CD8-positive, alpha-beta T cell (primary cell): ENCODE measurements at places on chromosomes 7 and 10.

DNA sequence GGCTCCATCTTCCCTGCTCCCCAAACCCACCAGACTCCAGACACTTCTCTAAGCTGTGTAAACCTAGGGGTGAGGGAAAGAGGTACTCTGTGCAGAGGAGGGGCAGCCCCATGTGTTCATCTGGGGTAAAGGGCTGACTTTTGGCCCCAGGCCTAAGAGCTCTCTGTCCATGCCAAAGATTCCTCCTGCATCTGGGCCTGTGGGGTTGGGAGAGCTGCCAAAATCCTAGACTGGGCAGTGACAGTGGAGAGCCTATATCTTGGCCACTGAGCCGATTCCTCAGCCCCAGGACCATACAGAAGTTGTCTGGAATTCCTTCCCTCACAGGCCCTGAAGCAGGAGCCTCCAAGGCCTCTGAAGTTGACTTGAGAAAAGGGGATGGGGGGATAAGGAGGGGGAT is 25.3 kb upstream of the LEP start:
- DNase-seq = no peak

- no peak for DNase-seq
These were observed 163.9 kb upstream of the PPP1R3A start for GRCh38 chr7:114082642-114083165.

GRCh38 chr10:4437061-4437460 is 388.9 kb upstream of the AKR1E2 start:
- DNase-seq = no peak

GRCh38 chr10:6928586-6928985 is 348.5 kb upstream of the PRKCQ start:
- DNase-seq = peak; percentile 54

- no peak for DNase-seq
These were observed 115.5 kb downstream of the LMBR1 start for GRCh38 chr7:156777364-156778069.

DNA sequence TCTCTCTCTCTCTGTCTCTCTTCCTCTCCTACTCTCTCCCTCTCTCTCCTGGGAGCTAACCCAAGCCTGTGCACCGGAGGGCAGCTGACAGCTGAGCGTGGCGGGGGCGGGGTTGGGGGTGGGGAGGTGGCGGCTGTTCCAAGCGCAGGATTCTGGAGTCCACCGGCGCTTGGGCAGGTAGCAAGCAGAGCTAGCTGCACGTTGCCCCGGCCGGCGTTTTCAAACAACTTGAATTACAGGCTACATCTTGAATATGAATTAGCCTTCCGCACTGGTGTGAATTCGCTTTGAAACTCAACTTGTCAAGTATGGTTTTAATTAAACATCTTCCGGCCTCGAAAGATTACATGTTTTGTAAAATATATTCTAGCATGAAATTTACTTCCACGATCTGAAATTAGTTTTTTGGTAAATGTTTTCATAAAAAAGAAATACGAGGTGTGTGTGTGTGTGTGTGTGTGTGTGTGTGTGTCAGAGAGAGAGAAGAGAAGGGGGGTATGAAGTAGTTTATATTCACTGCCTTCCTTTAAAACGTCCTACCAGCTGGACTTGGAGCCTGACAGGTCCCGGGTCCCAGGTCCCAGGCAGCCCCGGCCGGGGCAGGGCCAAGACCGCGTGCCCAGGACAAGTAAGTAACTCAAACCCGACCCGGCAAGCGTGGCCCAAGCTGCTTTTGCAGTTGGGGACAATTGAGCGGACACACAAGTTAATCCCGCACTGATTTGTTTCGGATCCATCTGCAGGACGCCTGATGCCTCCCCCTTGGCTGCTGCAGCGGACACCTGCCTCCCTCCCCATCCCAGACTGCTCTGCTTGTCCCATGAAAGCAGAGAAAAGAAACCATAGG is 9.0 kb upstream of the DLX6 start:
- no peak for DNase-seq
